Upper lobe of left lung (tissue), 6 donors: ENCODE measurements at places on chromosomes 2 and 18. TPM values are rescaled to one million over a fixed set of nuclear protein-coding genes. Genes with fewer than 3 reads are reported as not detected.

GRCh38 chr2:166609183-166609959 lies 115.3 kb upstream of the SCN7A start:
- DNase-seq, result no peak

- DNase-seq, result no peak
Measured at GRCh38 chr2:162524192-162524591, 180.3 kb downstream of the GCA start.

DNA sequence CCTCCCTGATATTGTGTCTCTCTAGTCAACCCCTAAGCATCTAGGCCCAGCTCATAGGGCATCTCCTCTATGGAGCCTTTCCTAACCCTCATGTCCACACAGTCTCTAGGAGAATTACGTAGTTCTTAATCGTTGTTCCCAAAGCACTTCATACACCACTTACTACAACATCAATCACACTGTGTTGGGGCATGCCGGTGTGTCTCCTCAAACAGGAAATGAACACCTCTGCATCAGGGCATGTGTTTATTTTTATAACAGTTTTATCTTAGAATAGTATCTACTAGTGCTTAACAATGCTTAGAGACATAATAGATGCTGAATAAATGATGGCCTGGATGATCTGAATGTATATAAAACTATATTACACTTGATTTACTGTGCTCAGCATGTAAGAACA lies 19.7 kb downstream of the CYP1B1 start:
- no peak for DNase-seq

Gene ARHGEF33
- total RNA-seq, result 1.3 TPM

DNA sequence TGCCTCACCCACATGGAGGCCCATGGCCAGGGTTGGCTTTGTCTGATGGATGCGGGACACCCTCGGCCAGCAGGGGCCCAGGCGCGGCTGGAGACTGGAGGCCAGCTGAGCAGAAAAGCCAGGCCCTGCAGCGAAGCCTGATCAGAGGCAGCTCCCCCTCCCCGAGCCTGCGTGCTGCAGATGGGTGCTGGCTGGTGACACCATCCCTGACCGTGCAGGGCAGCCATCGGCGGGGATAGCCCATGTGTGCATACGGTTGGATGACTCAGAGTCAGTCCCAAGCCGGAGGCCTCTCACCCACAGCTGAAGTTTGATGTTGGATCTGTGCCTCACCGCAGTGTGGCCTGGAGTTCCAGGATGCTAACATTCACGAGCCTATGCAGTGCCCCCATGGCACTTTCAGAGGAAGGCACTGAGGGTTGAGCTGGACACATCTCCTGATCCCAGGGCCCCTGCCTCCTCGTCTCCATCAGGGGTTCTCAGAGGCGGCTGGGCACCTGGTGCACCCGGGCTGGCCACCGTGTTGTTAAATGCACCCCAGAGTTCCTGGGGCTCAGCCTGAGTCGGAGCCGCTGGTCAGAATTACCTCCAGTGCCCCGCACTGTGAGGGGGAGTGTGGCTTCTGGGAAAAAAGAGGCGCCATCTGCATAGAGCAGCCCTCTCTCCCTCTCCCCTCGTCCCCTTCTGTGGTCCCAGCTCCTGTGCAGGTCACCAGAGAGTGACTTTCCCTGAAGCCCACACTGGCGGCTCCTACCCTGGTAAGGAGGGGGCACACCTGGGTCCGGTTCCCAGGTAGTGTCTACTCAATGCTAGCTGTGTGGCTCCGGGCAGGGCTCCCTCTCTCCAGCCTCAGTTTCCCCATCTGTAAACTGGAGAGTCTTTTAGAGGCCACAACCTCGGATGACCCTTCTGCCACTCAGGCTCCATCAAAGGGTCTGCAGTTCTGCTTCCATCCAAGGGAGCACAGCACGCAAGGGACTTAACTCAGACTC lies 19.4 kb upstream of the KIF1A start:
- DNase-seq, result peak; percentile 62

- no peak for DNase-seq
Measured at GRCh38 chr2:180442860-180443644, 436.0 kb upstream of the CWC22 start.

DNA sequence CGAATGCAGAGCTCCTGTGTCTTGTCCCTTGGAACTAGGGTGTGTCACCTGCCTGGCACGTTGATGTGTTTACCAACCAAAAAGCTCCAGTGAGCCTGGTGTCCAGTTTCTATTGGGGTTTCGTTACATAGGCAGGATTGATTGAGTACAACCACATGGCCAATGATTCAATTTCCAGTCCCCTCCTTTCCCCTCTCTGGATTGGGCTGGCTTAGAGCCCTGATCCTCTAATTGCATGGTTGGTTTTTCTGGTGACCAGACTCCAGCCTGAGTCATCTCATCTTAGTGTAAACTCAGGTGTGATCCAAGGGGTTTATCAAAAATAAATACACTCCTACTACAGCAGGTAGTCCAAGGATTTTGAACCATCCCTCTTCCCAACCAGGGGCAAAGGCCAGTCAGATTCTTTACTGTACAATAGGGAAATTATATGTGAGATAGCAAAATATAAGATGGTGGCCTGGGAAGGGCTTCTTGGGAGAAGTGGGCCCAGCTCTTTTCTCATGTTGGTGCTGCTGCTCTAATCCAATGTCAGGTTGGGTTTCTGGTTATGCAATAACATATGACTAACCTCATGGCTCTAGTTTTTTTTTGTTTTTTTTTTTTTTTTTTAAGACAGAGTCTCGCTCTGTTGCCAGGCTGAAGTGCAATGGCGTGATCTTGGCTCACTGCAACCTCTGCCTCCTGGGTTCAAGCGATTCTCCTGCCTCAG lies 64.7 kb upstream of the MGAT5 start:
- no peak for DNase-seq
